Stimulated activated CD8-positive, alpha-beta memory T cell treated with anti-CD3 and anti-CD28 coated beads, Interleukin-4, amount 100 ng/mL, for 1 hour (primary cell): ENCODE measurements at places on chromosomes 4 and X.

- no peak for DNase-seq
Measured at GRCh38 chrX:120769576-120770341, 105.9 kb downstream of the CT47B1 start.

DNA sequence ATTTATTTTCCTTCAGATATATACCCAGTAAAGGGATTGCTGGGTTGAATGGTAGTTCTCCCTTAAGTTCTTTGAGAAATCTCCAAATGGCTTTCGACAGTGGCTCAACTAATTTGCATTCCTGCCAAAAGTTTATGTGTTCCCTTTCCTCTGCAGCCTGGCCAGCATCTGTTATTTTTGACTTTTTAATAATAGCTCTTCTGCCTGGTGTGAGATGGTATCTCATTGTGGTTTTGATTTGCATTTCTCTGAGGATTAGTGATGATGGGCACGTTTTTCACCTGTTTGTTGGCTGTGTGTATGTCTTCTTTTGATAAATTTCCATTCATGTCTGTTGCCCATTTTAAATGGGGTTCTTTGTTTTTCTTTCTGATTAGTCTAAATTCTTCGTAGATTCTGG lies 375.2 kb downstream of the UBE2NL start:
- DNase-seq, result no peak

DNA sequence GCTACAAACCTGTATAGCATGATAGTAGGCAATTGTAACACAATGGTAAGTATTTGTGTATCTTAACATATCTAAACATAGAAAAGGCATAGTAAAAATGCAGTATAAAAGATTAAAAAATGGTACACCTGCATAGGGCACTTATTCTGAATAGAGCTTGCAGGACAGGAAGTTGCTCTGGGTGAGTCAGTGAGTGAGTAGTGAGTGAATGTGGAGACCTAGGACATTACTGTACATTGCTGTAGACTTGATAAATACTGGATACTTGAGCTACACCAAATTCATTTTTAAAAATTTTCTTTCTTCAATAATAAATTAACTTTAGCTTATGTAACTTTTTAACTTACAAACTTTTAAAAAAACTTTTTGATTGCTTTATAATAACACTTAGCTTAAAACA lies 68.2 kb upstream of the MAML3 start:
- no peak for DNase-seq

- DNase-seq, result no peak
Measured at GRCh38 chr4:168570466-168570865, 73.6 kb downstream of the PALLD start.

- no peak for DNase-seq
Measured at GRCh38 chrX:144275367-144275766, 391.5 kb downstream of the UBE2NL start.

DNA sequence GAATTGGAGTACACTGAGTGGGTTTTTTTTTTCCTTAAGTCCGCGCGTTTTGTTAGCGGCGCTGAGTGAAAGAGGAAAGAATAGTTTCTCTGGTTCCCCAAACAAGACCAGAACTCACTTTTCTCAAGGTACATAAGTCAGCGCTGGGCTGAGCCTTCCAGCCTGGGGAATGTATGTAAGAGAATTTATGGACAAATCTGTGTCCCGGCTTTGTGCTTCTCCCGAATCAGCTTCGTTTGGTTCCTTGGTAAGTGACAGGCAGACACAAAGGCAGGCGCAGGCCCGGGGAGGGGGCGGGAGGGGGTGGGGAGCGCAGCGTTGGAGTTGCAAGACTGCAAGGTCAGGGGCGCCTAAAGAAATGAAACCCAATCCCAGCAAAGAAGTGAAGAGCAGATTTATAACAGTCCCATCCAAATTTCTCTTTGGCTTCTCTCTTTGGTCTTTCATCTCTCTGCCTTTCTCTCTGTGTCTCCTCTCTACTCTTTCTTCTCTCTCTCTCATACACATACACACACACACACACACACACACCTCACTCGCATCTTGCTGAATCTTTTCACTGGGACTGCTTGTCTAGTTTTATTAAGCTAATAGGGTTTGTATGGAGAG lies 981 bp downstream of the TET2 start:
- DNase-seq, result no peak

GRCh38 chr4:155811083-155811482 lies 52.3 kb downstream of the GUCY1B1 start:
- DNase-seq, result no peak

DNA sequence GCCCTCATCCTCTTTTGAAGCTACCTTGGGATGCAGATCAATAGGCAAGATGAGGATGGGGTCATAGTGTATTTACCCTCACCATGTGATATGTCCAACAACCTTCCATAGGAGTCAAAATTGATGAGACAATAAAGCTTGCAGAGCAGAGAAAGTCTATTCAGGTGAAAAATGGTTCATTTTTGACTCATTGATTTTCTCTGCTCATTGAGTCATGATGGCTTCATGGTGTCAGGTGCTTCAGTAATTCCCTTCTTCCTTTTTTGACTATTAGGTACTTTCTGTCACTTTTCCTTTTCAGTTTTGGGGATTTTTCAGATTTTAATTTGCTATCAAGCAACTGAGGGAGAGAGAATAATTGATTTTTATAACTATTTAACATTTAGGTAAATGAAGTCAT lies 55.9 kb upstream of the IL2 start:
- DNase-seq, result no peak

DNA sequence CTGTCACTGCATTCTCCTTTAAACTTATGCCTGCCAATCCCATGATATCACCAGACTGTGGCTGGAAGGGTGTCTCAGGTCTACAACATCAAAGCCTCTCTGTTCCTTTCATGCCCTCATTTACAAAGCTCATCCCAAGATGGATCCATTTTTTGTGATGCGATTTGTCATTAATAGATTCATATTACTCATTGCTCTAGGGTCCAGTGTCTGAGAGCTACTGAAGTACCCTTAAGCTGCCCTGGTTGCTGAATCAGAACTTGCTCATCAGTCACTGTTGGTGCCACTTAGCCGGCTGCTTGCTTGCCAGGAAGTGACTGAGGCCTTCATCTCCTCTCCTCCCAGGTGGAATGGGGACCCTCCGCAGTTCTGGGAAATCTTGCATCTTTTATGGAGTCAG lies 395.5 kb upstream of the BOD1L1 start:
- no peak for DNase-seq

DNA sequence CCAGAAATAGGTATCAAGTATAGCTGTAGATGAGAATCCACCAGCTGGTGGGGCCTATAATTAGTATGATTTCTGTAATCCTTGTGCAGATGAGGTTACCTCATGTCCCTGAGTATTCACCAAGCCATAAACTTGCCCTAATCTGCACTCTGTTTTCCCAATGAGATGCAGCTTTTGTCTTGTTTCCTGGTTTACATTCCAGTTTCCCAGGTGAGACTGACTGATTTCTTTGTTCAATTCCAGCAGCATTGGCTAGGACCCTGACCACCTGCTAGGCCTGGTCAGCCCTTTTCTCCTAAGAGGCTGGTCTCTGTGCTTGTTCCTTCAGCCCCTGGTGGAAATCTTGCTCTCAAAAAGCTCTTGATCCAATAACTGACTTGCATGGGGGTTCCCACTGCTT lies 44.6 kb downstream of the GABRB1 start:
- no peak for DNase-seq

- no peak for DNase-seq
Measured at GRCh38 chrX:112832481-112833095, 8.0 kb downstream of the AMOT start.

DNA sequence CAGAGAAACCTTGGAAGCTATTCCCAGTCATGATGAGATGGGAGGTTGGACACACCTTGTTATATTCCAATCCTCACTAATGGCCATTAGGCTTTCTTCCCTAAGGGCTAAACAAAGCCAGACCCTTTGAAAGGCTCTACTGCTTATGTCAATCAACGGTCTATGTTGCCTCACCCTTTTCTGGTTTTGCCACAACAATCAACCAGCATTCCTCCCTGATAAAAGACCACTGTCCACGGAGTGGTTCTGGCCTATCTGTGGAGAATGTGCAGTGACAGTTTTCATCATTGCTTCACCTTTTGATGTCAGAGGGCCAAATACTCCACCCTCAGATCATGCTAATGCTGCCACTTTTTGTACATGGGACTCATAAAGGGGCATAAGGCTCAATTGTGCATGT lies 913.4 kb downstream of the RPA4 start:
- DNase-seq, result no peak

GRCh38 chrX:153830640-153831428 lies 490 bp upstream of the PDZD4 start:
- no peak for DNase-seq

DNA sequence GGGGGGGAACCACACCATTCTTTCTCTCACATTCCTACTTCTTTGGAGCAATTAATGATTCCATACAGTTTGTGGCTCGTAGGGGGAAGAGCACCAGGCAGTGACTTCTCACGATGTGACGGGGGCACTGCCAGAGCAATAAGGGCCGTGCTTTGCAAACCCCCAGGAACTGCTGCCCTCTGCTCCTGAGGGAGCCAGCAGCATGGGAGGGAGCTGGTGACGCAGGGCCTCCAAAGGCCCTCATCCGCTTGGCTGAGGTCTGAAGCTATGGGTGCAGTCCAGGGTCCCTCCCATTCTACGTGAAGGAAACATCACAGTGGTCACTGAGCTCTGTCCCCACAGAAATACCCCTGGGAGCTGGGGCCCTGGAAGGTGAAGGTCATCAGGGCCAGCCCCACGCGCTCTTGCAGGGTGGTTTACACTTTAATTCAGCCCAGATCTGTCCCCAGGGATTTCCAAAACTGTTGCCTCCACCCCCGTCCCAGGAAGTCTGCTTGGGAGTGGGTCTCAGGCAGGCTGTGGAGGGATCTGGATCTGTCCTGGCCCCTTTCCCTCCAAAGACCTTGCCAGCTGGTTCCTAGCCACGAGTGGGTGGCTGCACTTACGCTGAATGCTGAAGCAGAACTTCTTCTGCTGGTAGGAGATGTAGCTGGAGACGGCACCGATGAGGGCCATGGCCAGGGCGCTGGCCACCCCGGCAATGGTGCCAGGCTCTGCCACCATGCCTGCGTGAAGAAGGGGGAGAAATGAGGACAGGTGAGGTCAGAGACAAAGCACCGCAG lies 82.6 kb downstream of the MTMR1 start:
- no peak for DNase-seq

DNA sequence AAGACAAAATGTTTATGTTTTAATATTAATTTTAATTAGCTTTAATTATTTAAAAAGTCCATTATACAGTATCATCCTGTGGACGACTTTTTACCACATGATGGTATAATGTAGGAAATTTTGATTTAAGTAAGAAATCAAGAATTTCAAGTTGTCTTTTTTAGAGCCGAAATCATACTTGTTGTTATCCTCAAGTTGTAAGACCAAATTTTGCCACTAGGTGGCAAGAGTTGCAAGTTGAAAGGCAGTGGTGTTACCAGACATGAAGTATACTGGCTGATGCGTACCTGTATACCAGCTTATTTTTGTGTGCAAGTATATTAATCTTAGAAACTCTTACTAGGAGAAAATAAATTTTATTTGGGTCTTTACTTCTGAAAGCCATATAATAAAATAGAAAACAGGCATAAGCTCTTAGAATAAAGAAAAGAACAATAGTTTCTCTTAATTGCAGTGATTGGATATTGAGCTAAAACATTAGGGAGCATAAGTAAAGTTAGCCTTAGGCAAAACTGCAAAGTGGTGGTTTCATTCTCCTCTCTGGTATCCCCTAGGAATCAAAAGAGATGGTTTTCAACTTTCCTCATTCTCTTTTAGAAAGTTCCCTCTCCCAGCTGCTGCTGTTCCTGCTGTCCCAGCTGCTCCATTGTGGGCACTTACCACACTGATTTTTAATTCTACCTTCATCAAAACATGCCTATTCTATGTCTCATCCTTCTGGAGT lies 118.0 kb upstream of the WDFY3 start:
- no peak for DNase-seq

DNA sequence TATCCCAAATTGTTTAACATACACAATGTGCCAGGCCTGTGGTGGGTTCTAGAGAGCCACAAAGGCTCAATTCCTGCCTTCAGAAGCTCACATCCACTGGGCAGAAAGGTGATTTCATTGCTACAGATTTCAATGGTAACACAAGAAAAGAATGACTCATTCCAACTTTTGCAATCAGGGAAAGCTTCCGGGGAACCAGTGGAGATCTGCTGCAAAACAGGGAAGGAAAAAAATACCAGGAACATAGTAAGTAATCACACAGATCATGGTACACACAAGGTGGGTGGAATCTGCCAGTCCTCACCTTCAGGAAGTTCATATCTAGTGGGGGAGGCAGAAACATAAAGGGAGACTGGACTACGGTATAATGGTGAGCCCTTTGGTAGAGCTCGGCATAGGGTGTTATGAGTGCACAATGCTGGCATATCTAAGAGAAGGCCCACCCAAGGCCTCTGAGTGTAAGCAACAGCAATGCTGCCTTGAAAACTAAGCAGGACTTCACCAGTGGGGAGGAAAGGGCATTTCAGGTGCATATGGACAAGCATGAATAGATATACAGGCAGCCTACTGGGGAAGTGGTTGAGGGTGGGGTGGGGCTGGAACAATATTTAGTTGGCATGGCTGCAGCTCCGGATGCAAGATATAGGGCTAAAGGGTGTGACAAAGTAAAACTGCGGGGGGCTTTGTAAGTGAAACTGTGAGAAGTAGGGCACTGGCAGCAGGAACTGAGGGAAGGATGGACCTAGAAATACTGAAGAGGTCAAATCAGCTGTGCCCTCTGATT lies 24.2 kb downstream of the GPRIN3 start:
- DNase-seq, result no peak

- no peak for DNase-seq
Measured at GRCh38 chr4:178778496-178778895, 1336.3 kb upstream of the AGA start.

GRCh38 chr4:116702949-116703348 lies 382.4 kb downstream of the TRAM1L1 start:
- DNase-seq, result no peak

DNA sequence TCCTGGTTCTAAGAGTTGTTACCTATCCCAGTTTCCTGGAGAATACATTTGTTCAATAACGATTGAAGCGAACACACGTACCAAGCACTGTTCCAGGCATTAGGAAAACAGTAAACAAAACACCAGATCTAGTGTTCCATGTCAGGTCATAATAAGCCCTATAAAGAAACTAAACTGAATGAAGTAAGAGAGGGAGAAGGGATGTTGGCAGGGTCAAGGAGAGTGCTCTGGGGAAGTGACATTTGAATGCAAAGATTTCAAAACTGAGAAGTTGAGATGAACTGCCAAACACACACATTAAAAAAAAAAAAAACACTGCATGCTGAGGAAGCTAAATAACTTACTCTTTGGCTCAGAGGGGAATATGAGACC lies 14.4 kb upstream of the ENAM start:
- no peak for DNase-seq

DNA sequence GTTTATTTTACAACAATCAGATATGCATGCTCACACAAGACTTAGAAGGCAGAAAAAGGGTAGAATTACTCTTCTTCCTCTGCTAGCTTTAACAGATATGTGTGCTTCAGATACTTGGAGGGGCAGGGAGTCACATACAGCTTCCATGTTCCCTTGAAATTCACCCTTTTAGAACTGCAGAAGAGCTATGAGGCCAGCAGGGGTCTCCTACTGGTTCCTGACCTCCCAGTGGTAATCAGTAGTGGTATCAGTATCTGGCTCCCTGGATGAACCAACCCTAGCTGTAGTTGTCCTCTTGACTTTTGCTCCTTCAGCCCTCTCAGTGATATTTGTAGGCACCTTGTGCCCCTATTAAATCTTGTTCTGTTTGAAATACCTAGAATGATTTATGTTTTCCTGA lies 81.5 kb downstream of the RCHY1 start:
- DNase-seq, result no peak

GRCh38 chrX:141468940-141469339 lies 115.6 kb downstream of the SPANXA1 start:
- DNase-seq, result no peak

GRCh38 chrX:68902706-68903504 lies 74.1 kb downstream of the EFNB1 start:
- DNase-seq, result no peak
